ENCODE measurements at places on chromosomes 1 and 21. TPM values are rescaled to one million over a fixed set of nuclear protein-coding genes. Genes with fewer than 3 reads are reported as not detected.
A peak's percentile ranks its signal among the peaks of the same experiment; 100 is the strongest.

FAM3B gene
- total RNA-seq, result not detected

ATP5PO gene
- 598 TPM for total RNA-seq

MAP3K21 gene
- total RNA-seq, result 0.20 TPM

VWA1 gene
- 18.8 TPM for total RNA-seq

OLFML2B gene
- total RNA-seq, result 0.86 TPM

CHIT1 gene
- total RNA-seq, result 0.05 TPM

C1orf226 gene
- 7.7 TPM for total RNA-seq

EPHX1 gene
- total RNA-seq, result 82.3 TPM

REN gene
- total RNA-seq, result not detected

DNA sequence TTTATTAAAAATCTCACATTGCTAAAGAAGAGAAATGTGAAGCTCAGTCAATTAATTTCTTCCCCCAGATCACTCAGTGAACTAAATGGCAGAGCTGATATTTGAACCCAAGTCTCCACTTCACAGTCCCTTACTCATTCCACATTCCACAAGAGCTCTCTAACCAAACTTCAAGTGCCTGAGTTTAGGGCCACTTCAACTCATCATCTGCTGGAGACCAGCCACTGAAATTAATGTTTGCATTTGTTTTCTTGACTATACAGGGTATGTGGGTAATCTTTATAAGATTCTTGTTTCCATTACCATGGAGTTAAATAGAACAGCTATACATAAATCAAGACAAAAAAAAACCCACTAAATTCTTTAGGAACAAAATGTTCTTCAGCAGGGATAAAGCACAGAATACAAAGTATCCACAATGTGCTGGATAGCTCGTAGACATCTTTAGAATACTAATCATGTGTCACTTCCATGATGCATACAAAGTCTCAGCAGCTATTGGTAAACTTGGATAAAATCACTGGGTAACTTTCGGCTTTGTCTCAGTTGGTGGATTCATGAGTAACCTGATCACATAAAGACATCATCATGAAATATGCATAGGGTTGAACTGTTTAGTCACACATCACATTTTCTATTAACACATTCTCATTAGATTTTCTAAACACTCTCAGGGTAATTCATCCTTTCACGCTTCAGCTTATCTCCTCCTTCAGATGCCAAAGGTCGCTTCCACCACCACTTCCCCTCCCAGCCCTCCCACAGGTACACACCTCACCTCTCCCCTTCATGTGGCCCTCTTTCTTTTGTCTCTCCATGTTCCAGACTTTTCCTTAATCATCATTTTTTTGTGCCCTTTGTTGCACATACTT lies 89.8 kb downstream of the LRRC53 start:
- no peaks in the 10 kb centered on the region for H3K36me3 ChIP-seq
- H3K27me3 ChIP-seq, result no peaks in the 10 kb centered on the region
- H3K27ac ChIP-seq, result no peak overlapping the region
- H3K4me1 ChIP-seq, result peaks cover 29% of the 10 kb centered on the region
- no peak for DNase-seq

GRCh38 chr1:155077758-155078445 lies 735 bp upstream of the EFNA3 start:
- H3K4me3 ChIP-seq, result peak overlapping the region; percentile 38
- H3K4me1 ChIP-seq, result peaks cover 42% of the 10 kb centered on the region
- H3K36me3 ChIP-seq, result no peaks in the 10 kb centered on the region

DNA sequence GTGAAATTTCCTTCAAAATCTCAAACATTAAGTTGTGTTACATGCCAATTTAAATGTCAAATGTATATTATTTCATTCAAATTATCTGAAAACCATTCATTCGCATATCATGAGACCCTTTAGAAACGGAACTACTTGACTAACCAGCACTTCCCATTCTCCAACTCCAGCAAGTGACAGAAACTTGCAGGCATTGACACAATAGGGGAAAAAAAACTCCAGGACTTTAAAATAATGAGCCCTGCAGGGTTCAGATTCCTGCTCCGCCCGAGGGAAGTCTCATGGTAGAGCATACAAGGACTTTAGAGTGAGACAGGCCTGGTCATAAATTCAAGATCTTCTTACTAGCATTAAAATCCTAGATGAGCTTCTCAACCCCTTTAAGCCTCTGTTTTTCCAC lies 138.9 kb downstream of the NR5A2 start:
- no peaks in the 10 kb centered on the region for H3K36me3 ChIP-seq
- no peak overlapping the region for H3K4me3 ChIP-seq
- no peaks in the 10 kb centered on the region for H3K4me1 ChIP-seq
- H3K27ac ChIP-seq, result no peak overlapping the region
- H3K27me3 ChIP-seq, result no peaks in the 10 kb centered on the region

DNA sequence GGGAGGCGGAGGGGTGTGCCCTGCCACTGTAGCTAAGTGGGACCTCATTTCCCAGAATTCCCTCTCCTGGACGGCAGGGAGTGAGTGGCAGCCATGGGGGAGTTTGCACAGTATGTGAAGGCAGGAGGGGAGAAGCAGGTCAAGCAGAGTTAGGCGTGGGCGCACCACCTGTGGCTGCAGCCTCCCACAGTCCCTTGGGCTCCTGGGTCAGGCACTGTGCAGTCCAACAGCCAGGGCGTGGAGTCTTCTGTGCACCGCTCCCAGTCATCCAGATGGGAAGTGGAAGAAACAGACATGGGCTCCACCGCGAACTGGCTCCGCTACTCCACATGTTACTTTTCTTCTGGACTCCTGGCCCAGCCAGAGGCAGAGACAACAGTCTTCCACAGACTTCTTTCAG lies 85.4 kb upstream of the TIAM1 start:
- no peaks in the 10 kb centered on the region for H3K4me1 ChIP-seq
- no peak overlapping the region for H3K4me3 ChIP-seq
- no peaks in the 10 kb centered on the region for H3K27me3 ChIP-seq
- H3K27ac ChIP-seq, result no peak overlapping the region
- H3K36me3 ChIP-seq, result no peaks in the 10 kb centered on the region
- peak; percentile 53 for DNase-seq

DNA sequence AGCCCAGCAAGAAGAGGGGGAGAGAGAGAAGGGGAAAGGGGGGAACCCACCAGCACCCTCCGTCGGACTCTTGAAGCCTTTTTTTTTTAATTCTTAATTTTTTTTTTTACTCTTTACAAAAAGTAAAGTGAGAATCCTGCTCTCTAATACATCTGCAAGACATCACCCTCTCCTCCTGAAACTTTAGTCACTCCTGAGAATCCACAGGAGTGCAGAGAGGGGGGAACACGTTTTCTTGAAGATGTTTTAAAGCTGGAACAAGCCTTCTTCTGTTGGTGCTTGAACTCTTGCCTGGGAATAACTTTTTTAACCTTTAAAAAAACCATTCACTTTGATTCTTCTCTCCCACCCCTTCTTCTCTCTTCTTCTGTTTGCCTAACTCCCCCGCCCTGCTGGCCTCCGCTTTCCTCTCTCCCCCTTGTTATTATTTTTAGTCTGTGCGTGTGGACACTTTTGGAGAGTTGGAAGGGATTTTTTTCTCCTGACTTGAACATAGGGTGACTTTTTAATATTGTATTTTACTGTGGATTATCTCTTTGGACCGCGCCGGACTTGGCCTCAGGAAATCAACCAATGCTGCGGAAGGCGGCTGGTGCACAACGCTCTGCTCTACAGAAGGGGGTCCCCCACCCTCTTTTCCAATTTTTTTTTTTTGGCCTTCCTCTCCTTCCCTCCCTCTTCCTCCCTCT lies 383 bp upstream of the PRRX1 start:
- DNase-seq, result no peak
- H3K27ac ChIP-seq, result peak overlapping the region; percentile 94
- peaks cover 3% of the 10 kb centered on the region for H3K36me3 ChIP-seq

- H3K4me3 ChIP-seq, result peak overlapping the region; percentile 70
- no peaks in the 10 kb centered on the region for H3K27me3 ChIP-seq
- peaks cover 21% of the 10 kb centered on the region for H3K4me1 ChIP-seq
- no peak for DNase-seq
- H3K36me3 ChIP-seq, result peaks cover 26% of the 10 kb centered on the region
These were observed 777 bp downstream of the FLAD1 start for GRCh38 chr1:154983776-154984466.

GRCh38 chr1:168755800-168756418 lies 26.9 kb upstream of the DPT start:
- H3K27ac ChIP-seq, result no peak overlapping the region
- no peaks in the 10 kb centered on the region for H3K36me3 ChIP-seq
- no peaks in the 10 kb centered on the region for H3K27me3 ChIP-seq
- no peak for DNase-seq

DNA sequence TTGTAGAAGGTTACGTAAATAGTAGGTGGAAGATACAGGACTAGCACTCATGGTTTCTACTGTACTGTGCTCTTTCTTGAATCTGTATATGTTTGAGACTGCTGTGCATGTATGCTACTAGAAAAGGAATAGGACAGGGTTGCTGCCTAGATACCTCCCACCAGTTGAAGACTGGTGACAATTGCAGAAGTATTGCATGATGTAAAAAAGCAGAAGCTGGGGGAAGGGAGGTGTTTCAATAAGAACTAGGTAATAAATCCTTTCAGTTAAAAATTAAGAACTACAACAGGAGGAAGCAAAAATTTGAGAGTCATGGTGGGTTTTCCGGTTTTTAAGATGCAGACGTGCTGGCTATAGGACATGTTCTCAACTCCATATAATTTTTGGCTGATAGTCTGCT lies 88.1 kb downstream of the CCDC30 start:
- H3K27me3 ChIP-seq, result no peaks in the 10 kb centered on the region
- H3K4me3 ChIP-seq, result no peak overlapping the region
- no peak for DNase-seq
- H3K27ac ChIP-seq, result no peak overlapping the region
- no peaks in the 10 kb centered on the region for H3K4me1 ChIP-seq

- H3K27ac ChIP-seq, result peak overlapping the region; percentile 93
- DNase-seq, result peak; percentile 91
- peaks cover 4% of the 10 kb centered on the region for H3K4me1 ChIP-seq
- peak overlapping the region; percentile 71 for H3K4me3 ChIP-seq
- no peaks in the 10 kb centered on the region for H3K27me3 ChIP-seq
These were observed 1.0 kb upstream of the CDC14A start for GRCh38 chr1:100351095-100351887.

DNA sequence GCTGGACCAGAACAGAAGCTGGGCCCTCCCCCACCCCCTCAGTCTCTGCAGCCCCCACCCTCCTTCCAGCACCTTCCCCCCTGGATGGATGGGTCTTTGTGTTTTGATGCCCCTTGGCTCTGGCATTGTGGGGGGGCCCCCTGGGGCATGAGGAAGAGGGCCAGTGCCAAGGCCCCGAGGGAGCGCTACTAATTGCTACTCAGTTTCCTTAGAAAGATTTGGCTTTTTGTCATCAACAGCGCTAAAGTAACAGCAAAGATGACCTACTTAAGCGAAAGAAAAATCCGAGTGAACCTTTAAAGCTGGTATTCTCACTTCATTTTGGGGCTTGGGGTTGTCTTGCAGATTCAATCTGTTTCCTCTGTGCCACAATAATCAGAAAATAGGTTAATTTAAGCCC lies 63.5 kb downstream of the SKI start:
- no peak overlapping the region for H3K4me3 ChIP-seq
- H3K27ac ChIP-seq, result peak overlapping the region; percentile 89
- H3K27me3 ChIP-seq, result no peaks in the 10 kb centered on the region
- H3K4me1 ChIP-seq, result peaks cover 91% of the 10 kb centered on the region
- no peak for DNase-seq
- no peaks in the 10 kb centered on the region for H3K36me3 ChIP-seq

GRCh38 chr1:171138980-171139379 lies 46.1 kb upstream of the FMO2 start:
- DNase-seq, result no peak
- no peak overlapping the region for H3K4me3 ChIP-seq
- H3K27ac ChIP-seq, result peak overlapping the region; percentile 90
- peaks cover 62% of the 10 kb centered on the region for H3K4me1 ChIP-seq

DNA sequence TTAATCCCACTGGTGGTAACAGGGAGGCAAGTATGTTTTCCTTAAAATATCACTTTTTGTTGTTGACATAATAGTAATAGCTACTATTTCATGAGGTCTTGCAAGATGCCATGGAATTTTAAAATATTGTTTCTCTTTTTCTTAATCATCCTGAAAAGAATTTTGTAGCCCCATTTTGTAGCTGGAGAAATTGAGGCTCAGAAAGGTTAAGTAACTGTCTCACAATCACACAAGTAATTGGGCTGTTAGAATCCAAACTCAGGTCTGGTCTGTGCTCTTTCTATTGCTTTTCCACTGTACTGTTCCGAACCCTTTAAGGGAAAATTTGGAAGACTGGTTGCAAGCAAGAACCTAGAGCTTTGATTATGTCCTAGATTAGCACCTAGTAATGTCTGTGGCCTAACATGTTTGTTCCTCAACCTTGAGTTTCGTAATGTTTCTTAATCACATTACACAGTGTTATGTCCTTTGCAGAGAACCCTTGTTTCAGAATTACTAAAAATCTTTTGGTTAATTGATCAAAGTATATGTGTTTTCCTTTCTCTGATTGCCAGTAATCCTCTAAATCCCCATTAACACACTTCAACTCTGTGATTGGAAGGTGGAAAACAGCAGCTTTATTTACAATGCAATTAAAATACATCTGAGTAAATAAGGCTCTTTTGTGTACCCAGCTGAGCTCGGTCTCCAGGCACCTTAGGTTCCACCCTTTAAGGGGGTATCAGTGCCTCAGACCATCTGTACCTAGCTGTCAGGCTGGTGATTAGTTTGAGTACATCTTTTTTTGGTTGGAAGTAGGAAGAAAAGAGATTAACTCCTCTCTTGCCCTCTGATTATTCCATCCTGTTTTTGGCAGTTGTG lies 10.4 kb downstream of the LRRC42 start:
- H3K27me3 ChIP-seq, result no peaks in the 10 kb centered on the region
- H3K4me1 ChIP-seq, result peaks cover 19% of the 10 kb centered on the region
- no peak overlapping the region for H3K4me3 ChIP-seq
- no peak overlapping the region for H3K27ac ChIP-seq
- DNase-seq, result no peak

- H3K4me3 ChIP-seq, result peak overlapping the region; percentile 30
- peaks cover 24% of the 10 kb centered on the region for H3K4me1 ChIP-seq
- no peaks in the 10 kb centered on the region for H3K36me3 ChIP-seq
- no peak for DNase-seq
- no peak overlapping the region for H3K27ac ChIP-seq
- peaks cover 100% of the 10 kb centered on the region for H3K27me3 ChIP-seq
These were observed 2.2 kb downstream of the SIM2 start for GRCh38 chr21:36700971-36701755.

GRCh38 chr1:208007938-208008342 lies 97.0 kb upstream of the CD34 start:
- no peaks in the 10 kb centered on the region for H3K27me3 ChIP-seq
- H3K27ac ChIP-seq, result no peak overlapping the region
- DNase-seq, result no peak
- H3K4me3 ChIP-seq, result no peak overlapping the region

GRCh38 chr1:58783090-58783992 lies 506 bp downstream of the JUN start:
- H3K27me3 ChIP-seq, result no peaks in the 10 kb centered on the region
- peak; percentile 77 for DNase-seq
- H3K4me3 ChIP-seq, result peak overlapping the region; percentile 92
- peaks cover 15% of the 10 kb centered on the region for H3K36me3 ChIP-seq
- peaks cover 34% of the 10 kb centered on the region for H3K4me1 ChIP-seq
- peak overlapping the region; percentile 100 for H3K27ac ChIP-seq

DNA sequence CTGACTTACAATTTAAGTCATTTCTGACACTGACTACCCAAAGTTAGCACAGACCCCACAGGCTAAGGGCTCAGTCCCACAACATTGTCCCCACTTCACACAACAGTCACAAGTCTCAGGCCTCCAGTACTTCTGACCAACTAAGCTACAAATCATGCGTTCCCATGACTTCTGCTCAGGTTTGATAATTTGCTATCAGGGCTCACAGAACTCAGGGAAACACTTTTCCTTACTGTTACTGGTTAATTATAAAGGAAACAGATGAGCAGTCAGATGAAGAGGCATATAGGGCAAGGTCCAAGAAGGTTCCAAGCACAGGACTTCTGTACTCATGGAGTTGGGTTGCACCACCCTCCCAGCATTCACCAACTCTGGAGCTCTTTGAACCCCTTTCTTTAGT lies 151.2 kb upstream of the TNR start:
- DNase-seq, result no peak
- H3K4me1 ChIP-seq, result no peaks in the 10 kb centered on the region
- H3K36me3 ChIP-seq, result no peaks in the 10 kb centered on the region
- no peaks in the 10 kb centered on the region for H3K27me3 ChIP-seq

Data from heart left ventricle (tissue), 16 donors.